Stimulated activated CD8-positive, alpha-beta memory T cell treated with anti-CD3 and anti-CD28 coated beads, Interleukin-4, amount 100 ng/mL, for 4 hours (primary cell): ENCODE measurements at places on chromosomes 4 and X.

DNA sequence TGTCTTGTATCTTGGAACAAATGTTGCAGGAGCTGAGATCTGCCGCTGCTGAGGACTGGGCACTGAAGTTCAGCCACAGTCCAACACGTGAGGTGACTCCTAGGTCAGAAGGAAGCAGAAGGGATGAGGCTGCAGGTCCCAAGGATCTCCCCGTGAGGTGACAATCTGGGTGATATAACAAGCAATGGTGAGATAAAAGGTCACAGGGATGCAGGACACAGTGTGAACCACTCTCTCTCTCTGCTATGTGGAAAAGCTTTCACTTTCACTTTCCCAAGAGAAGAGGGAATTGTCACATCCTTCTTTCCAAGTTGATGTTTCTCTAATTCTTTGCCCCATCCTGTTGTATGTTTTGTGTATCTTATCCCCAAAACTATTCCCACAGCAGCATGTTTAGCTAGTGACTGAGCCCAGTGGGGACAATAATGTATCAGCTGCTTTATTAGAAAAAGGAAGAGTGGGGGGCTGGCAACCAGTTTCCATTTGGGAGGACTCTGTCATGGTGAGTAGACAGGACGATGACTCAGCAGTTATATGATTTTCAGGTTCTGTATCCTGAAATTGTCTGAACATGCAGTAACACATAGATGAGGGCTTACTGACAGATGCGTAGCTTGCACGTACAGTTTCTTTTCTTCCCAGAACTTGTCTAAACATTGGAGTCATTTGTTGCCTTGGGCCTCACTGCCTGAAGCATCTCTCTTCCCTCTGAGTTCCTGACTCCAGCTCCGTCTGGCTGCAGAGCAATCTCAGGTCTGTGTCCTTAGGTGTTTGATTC, 1415.8 kb upstream of the TENM3 start:
- DNase-seq: no peak

- no peak for DNase-seq
Measured at GRCh38 chr4:54999003-54999402, 126.4 kb downstream of the KDR start.

- no peak for DNase-seq
Measured at GRCh38 chrX:108235986-108236385, 144.4 kb downstream of the ATG4A start.

DNA sequence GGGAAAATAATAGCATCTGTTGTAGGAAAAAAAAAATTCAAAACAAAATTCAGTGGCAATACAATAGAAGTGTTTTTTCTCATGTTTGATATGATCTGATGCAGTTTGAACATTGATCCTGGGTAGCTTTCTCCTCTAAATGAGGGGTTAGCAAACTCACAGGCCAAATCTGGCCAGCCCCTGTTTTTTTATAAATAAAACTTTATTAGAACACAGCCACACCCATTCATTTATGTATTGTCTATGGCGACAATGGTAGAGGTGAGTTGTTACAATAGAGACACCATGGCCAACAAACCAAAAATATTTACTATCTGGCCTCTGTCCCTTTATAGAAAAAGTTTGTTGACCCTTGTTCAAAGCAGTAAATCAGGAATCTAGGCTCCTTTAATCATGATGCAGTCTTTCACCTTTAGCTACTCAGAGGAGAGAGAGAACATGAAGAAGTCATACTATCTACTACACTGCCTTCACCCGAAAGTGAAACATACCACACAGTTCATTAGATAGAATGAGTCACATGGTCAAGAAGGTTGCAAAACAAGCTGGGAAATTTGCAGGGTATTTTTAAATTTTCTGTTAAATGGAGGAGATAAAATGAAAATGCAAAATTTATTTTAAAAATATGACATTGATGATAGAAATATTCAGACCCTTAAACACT, 186.6 kb upstream of the MAOA start:
- no peak for DNase-seq

- no peak for DNase-seq
Measured at GRCh38 chr4:184099535-184099966, 118.1 kb downstream of the ENPP6 start.

DNA sequence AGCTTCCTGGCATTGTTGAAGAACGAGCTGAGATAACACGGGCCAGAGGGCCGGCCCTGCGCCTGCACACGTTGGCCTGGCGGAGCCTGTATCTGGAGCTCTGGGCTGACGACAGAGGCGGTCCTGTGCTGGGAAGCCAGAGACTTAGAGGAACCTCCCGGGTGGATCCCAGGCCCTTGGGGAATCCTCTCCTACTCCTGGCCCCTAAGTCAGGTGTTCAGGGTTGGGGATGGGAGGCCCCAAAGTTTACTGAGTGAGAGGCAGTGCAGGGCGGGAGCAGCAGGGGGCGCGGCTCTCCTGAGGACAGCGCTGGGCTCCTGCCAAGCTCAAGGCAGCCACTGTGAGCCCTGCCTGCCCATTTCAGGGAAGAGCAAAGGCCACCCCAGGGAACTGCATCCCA, 2.5 kb upstream of the HTRA3 start:
- DNase-seq: no peak

GRCh38 chrX:153060095-153060445, 3.8 kb downstream of the PNMA3 start:
- no peak for DNase-seq

- DNase-seq: no peak
Measured at GRCh38 chrX:46447384-46447783, 97.8 kb downstream of the ZNF674 start.

GRCh38 chrX:134671294-134671693, 13.0 kb upstream of the PLAC1 start:
- DNase-seq: no peak

- DNase-seq: no peak
Measured at GRCh38 chr4:102612210-102612609, 111.1 kb downstream of the NFKB1 start.

- DNase-seq: no peak
Measured at GRCh38 chr4:106529348-106530023, 160.9 kb upstream of the GIMD1 start.

- DNase-seq: no peak
Measured at GRCh38 chr4:10577018-10577417, 107.5 kb downstream of the CLNK start.
